ENCODE measurements at places on chromosomes 2 and 18.
A peak's percentile ranks its signal among the peaks of the same experiment; 100 is the strongest.

GRCh38 chr2:102386004-102386403, 30.4 kb downstream of the IL18R1 start:
- DNase-seq: no peak

DNA sequence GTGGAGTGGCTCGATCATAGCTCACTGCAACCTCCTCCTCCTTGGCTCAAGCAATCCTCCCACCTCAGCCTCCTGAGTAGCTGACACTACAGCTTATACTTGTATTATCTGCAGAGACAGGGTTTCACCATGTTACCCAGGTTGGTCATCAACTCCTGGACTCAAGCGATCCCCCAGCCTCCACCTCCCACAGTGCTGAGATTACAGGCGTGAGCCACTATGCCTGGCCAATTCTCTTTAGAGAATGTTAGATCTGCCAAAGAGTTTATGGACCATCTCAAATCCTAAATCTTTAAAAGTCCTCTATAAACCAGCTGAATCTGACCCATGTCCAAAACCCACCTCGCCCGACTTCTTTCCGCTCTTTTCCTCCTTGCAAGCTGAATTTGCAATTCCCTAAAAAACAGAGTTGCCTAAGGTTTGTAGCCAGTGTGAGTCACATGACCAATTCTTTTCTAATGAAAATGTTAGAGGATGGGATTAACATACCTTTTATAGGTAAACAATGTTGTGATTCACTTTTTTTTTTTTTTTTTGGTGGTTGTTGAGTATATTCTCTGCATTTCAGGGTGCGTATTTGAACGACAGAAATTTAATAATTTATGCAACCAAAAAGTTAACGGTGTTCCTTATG, 2.4 kb upstream of the PMAIP1 start:
- DNase-seq: no peak

- DNase-seq: no peak
Observed at GRCh38 chr2:112709703-112710102, 11.1 kb upstream of the NT5DC4 start.

DNA sequence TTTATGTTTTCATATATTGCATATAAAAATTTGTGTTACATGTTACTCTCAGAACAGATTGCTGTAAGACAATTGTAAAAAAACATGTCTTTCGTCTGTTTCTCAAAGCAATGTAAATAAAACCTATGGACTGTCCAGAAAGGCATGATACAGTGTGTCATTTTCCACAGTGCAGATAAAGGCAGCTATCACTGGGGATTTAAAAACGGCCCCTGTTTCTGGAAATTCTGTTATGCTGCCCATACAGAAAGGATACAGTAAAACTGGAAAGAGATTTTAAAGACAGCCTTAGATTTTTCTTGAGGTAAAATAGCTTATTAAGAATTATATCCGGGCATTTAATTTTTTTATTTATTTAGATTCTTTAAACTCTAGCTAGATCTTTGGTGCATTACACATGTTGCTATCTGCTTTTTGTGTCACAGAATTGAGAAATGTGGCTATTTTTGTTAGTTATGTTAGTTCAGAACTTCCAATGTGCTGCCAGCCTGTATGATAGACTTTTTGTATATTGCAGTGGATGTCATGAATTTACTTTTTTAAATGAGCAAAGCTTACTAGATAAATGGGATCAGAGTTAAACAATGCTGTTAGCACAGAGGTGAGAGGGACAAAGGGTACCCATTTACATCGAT, 859 bp upstream of the INO80D start:
- DNase-seq: peak; percentile 2

GRCh38 chr18:31884020-31884419, 58.9 kb downstream of the TRAPPC8 start:
- DNase-seq: no peak

GRCh38 chr2:67260343-67261277, 136.5 kb upstream of the ETAA1 start:
- no peak for DNase-seq

All from NCI-H524 treated with DMSO at 0.1 percent for 48 hours (cell line).